Right lobe of liver (tissue), 6 donors: ENCODE measurements at places on chromosomes 7 and 10.
A peak's percentile ranks its signal among the peaks of the same experiment; 100 is the strongest.

DNA sequence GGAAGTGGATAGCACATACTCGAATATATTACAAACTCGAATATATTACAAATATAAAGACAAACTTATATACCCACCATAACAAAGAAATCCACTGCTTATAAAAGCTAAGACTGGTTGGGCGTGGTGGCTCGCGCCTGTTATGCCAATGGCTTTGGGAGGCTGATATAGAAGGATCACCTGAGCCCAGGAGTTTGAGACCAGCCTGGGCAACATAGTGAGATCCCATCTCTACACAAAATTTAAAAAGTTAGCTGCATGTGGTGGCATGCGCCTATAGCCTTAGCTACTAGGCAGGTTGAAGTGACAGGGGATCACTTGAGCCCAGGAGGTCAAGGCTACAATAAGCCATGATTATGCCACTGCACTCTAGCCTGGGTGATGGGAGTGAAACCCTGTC is 20.4 kb downstream of the MCMBP start:
- no peak for DNase-seq

GRCh38 chr10:683448-684071 is 5.9 kb downstream of the DIP2C start:
- DNase-seq = no peak

- no peak for DNase-seq
Measured at GRCh38 chr7:4706384-4707216, 24.5 kb downstream of the FOXK1 start.

DNA sequence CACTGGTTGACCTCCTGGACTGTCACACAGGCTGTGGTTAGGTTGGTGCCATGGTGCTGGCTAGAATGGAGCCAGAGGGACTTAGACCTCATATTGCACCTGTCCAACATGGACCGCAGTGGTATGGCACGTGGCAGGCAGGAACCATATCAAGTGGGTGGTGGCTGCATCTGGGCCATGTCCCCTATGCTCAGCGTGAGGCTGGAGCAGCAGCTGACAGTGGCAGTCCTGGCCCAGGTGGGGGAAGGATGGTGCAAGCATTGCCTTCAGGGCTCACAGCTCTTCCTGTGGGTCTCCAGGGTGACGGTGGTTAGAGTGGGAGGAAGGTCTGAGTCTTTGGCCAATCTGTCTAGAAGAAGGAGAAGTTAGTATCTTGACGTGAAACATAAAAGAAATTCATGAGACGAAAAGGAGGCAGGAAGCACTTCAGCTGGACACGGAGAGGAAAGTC is 54.5 kb upstream of the PFKFB3 start:
- DNase-seq = peak; percentile 62

- DNase-seq = no peak
Measured at GRCh38 chr7:47326220-47326619, 255.7 kb downstream of the TNS3 start.

DNA sequence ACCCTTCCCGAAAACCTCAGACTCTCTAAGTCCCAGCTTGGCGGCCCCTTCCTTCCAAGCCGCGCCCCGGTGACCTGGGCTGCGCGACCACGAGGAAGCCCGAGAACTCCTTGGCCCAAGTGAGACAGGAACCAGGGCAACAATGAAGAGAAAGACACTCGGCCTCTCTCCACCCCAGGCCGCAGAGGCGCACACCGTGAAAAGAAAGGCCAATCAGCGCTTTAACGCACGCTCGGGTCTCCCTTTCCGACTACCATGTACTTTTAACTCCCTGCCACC is 166.4 kb upstream of the PPP1R3A start:
- no peak for DNase-seq

DNA sequence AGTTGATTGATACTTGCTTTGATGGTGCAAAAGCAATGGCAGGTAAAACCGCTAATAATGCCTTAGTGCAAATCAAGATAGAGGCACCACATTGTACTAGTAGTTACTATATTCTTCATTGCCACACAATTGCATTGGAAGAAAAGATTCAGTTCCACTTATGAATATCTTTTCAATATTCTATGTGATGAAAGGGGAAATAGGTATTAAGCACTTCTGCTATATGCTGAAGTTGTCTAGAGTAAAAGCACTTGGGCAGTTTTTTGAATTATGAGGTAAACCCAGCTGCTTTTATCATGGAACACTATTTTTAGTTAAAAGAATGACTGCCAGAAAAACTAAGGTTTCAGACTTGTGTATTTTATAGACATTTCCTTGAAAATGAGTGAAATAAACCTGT is 15.5 kb downstream of the ENTPD7 start:
- DNase-seq = no peak

- DNase-seq = no peak
Measured at GRCh38 chr10:50362547-50363125, 111.3 kb upstream of the ASAH2 start.

- DNase-seq = no peak
Measured at GRCh38 chr7:141708351-141708750, at the start of gene WEE2. TSS of gene WEE2 (plus strand) at chr7:141708353. CDS start at chr7:141708759, 406 bp downstream.

DNA sequence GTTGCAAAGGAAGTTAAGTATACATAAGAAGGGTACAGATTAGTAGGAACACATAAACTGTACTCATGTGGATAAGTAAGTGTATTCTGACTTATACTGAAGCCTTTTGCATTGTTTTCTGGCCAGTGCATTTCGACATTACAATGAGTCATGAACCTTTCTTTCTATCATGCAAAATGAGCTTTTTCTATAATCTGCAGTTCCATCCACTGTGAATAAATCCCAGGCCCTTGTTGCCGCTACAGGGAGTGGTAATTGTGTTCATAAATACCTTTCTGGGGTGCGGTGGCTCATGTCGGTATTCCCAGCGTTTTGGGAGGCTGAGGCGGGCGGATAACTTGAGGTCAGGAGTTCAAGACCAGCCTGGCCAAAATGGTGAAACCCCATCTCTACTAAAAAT is 858.3 kb downstream of the GRM8 start:
- no peak for DNase-seq

DNA sequence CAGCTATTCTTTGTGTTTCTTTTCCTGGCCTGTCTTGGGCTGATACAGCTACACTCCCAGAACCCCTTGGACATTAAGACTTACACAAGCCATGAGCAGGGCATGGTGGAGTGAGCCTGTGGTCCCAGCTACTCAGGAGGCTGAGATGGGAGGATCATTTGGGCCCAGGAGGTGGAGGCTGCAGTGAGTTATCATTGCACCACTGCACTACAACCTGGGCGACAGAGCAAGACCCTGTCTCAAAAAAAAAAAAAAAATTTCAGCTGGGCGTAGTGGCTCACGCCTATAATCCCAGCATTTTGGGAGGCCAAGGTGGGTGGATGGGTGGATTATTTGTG is 13.6 kb upstream of the FOXK1 start:
- no peak for DNase-seq

GRCh38 chr10:96987842-96988175 is 155.7 kb downstream of the LCOR start:
- DNase-seq = no peak

DNA sequence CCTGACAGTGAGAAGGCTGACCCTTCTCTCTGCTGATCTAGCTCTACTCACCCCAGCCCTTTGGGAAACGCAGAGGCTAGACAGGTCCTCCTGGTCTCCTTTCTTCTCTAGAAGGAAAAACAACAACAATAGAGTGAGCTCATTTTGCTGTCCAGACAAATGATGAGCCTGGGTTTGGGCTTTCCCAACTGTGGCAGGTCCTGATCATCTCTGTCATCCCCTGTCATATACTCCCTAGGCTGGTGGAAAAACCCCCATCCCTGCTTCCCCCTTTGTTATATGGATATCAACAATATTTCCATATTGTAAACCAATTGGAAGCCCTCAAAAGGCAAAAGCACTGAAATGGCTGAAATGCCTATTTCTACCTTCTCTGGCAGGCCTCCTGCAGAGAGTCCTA is 9.2 kb upstream of the DDIT4 start:
- no peak for DNase-seq

DNA sequence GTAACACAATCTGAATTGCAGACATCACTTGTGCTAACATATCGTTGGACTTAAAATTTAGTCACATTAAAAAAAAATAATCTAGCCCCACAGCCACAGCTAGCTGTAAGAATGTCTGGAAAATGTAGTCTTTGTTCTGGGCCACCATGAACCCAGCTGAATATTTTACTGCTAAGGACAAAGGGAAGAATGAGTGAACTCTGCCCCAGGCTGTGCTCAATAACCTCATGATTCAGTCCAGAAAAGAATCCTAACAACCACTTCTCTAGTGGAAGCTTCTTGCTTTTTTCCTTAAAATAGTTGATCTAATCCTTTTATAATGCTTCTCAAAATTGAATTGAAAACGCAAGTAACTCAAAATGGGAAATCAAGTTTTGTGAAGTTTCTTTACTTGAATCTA is 25.6 kb upstream of the SOSTDC1 start:
- no peak for DNase-seq

GRCh38 chr7:158324397-158325360 is 262.9 kb downstream of the PTPRN2 start:
- no peak for DNase-seq

- no peak for DNase-seq
Measured at GRCh38 chr7:106808967-106809635, 56.0 kb upstream of the PIK3CG start.

DNA sequence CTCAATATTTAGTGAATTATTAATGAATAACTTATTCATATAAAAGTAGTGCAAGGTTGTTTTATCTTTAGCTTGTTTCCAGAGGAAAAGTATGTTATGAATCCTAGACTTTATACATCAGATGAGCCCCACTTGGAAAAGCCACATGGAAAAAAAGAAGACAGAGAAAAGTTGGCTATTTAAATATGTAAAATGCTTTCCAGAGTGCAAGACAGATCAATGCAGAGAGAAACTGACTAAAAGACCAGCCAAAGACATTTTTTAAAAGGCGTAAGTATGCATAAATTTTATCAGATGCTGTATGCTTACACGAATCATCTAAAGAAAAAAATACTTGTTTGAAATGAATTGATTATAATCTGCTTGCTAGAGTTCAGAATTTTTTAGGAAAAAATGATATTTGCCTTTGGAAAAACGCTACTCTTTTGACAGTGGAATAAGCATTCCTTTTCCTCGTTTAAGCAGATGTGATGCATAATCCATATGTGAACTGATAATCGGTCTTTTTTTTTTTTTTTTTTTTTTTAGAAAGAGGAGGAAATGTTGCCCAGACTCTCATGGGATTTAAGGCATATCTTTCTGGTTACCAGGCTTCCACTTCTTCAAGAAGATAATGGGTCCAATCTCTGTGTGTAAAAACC is 70.7 kb downstream of the RELN start:
- DNase-seq = no peak

DNA sequence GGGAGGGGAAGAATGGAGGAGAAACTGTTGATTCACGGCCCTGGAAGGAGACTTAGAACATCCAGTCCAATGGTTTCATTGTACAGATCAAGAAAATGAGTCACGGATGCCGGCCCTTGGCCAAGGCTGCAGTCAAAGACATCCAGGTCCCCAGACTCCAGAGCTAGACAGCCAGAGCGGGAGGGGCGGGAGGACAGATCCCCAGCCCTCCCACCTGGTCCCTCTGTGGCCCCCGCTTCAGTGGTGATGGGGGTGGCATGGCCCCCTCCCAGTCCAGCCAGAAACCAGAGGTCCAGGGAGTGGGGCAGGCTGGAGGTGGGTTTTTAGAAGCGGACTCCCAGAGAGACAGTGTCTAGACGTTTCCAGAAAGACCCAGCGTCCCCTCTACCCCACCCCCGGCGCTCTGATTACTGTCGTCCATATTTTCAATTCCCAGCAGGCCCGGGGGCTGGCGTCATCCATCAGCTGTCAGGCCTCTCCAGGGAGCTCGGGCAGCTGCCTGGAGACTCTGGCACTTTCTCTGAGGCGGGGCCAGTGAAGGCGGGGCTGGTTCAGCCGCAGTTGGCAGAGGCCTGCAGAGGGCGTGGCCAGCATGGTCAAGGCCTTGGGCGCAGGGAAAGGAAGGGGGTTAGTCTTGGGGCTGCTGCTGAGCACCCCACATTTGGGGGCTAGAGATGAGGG is 8.0 kb upstream of the HSPB1 start:
- DNase-seq = peak; percentile 95

GRCh38 chr7:85156661-85157208 is 30.1 kb downstream of the SEMA3D start:
- DNase-seq = no peak

DNA sequence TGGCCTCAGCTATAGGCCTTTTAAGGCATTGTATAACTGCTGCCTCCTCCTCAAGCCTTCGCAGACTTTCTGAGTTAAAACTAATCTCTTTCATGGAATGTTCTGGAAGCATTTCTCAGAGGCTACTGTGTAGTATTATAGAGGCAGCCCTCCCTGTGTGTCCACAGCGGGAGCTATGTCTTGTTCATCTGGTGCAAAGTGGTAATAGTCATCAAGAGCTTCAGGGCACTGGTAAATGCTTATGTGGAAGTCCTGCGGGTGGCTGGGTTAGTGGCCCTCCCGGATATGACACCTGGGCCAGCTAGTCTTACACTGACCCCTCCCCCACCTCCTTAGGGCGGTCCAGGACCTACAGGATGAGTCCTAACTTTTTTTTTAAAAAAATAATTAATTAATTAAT is 2.2 kb upstream of the ABHD11 start:
- DNase-seq = no peak

DNA sequence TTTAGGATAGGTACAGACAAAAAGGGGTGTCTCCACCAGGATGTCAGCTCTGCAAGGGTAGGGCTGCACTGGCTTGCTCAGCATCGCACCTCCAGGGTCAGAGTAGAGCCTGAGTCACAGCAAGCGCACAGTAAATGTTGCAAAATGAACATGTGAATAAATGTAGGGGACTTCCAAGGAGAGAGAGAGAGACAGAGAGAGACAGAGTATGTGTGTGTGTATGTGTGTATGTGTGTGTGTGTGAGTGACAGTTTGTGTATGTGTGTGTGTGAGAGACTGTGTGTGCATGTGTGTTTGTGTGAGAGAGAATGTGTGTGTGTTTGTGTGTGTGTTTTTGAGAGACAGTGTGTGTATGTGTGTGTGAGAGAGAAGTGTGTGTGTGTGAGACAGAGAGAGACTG is 163.3 kb downstream of the RPS24 start:
- DNase-seq = no peak

GRCh38 chr10:88374392-88375175 is 208.5 kb downstream of the RNLS start:
- DNase-seq = no peak

DNA sequence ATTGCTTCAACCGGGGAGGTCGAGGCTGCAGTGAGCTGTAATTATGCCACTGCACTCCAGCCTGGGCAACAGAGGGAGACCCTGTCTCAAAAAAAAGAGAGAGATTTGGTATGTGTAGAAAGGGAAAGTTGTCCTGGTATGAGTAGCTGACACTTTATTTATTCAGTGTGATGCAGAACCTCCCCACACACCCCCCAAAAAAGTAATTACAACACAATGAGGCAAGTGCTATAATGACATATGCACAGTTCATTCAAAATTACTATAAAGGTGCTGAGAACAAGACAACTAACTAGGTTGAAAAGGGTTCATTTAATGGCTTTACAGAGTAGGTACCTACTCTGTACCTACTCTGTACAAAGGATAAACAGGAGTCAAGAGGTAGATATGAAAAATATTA is 80.2 kb downstream of the PDSS1 start:
- no peak for DNase-seq

- DNase-seq = no peak
Measured at GRCh38 chr7:117489911-117490310, 10.1 kb downstream of the CFTR start.
